Panc1 (cell line): ENCODE measurements at places on chromosomes 5 and 9. TPM values are rescaled to one million over a fixed set of nuclear protein-coding genes. Genes with fewer than 3 reads are reported as not detected.

Gene PCDHGA4
- 0.69 TPM for total RNA-seq

DNA sequence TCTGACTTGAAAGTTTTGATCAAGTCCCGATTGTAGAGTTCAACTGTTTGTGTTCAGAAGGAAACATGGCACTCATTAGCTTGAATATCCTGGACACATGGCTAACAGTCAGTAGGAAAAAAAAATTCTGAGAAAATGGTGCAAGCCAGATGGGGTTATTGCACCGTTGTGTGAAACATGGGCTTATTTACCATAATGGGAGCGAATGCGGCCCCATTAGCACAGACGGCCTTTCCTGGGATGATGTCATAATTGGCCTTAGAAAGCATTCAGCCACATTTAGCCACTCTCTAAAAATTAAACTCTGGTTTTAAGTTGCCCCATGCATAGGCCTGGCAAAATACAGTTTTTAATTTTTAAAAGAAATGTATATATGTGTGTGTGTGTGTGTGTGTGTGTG, 112.1 kb downstream of the IRX2 start:
- no peak for DNase-seq

- DNase-seq: no peak
Observed at GRCh38 chr5:138438724-138439476, at the start of gene REEP2. Gene REEP2 (plus strand): TSS chr5:138439057. CDS start chr5:138439209, 152 bp downstream.

GRCh38 chr9:69317081-69317480, 7.9 kb upstream of the ENTREP1 start:
- no peak for DNase-seq

DNA sequence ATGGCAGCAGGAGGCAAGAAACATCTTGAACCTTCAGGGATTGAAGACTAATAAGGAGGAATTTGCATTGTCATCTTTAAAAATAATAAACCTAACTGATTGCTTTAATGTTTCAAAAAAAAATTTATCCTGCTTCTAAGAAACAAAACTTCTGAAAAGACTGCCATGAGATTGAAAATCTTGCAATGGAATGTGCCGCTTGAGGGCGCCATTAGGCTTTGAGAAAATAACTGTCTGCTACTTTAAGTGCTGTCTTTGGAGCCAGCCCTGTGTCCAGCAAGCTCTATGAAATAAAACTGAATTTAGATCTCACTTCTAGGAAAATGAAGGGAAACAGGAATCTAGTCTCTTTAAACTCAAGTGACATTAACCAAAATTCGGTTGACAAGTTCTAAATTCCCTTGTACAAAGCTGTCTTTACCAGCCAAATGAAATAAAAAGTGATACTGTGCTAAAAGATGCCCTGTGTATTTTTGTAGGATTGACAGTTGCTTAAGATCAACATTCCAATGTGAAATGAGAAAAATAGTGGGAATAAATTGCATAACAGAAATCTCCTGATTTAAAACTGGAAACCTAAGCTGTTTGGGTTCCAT, 79.4 kb downstream of the ESM1 start:
- peak; percentile 24 for DNase-seq

DNA sequence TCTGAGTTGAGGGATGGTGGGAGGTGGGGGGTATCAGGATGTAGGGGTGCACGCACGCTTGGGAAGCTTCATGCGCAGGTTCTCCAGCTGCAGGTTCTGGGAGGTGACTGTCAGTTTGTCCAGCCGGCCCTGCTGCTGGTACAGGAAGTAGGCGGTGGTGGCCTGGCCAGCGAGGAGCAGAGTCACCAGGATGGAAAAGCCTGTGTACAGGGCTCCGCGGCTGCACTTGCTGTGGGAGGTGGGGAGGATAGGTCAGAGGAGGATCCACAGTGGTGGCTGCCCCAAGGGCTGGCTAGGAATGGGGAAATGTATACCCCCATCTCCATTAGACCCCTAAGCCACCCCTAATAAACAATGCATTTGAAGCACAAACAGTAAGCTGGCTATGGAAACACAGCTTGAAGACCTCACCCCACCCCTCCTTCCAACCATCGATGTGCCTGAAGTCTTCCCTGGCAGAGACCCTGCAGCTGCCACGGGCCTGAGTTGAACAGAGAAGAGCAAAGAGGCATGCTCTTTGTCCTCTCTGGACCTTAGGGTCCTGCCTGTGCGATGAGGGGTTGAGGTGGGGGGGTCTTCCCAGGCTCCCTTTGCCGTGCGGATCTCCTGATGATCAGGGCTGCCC, 5.5 kb downstream of the CD74 start:
- DNase-seq: no peak
